ENCODE measurements at places on chromosomes 7 and 10.

GRCh38 chr7:117083648-117084047 is 130.3 kb downstream of the ST7 start:
- DNase-seq = no peak

DNA sequence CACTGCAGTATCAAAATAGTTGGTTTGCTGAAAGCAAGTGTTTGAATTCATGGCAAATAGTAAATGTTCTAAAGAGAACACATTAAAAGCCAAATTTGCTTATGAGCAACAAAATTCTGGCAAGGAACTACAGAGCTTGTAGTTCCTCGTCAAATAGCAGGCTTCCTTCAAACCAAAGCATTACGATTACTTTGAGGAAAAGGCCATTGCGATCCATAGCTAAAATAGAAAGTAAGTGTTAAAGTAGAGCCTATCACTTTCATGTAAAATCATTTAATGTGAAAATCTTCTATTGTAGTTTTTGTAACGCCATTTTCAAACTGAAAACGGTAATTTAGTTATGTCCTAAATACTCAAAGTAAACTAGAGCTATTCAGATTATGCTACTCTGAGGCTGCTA is 20.1 kb downstream of the CACNA2D1 start:
- no peak for DNase-seq

GRCh38 chr7:29508608-29509007 is 55.0 kb upstream of the PRR15 start:
- DNase-seq = no peak

DNA sequence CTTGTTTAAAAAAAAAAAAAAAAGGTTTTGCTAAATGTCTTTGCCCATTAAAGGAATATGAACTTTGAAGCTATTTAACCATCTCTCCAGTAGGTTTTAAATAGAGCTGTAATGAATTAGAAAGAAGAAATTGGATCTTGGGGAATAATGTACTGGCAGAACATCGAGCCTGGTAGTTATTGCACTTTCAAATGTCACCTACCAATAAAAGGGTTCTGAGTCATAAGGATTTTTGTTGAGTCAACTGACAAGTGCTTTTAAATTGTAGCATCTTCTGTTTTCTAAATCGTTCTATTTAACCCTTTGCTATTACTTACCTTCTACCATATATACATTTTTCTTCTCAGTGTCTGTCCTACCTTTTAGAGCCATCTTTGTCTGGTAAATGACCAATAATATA is 10.7 kb downstream of the CUTC start:
- DNase-seq = no peak

DNA sequence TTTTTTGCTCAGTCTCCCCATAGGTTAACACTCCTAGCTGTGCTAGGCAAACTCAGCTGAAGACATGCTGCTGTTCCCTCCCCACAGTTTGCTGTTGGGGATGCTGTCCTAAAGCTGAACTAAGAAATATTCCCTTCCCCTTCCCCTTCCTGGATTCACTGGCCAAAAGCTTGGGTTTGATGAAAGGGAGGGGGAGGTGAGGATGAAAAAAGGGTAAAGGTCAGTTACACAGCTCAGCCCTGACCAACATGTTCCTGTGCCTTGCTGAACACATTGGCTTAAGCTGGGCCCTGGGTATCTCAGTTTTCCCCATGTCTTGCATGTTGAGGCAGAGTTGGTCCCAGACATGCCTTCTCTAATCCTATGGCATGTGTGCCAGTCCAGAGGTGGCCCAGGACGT is 15.3 kb downstream of the CCM2 start:
- no peak for DNase-seq

DNA sequence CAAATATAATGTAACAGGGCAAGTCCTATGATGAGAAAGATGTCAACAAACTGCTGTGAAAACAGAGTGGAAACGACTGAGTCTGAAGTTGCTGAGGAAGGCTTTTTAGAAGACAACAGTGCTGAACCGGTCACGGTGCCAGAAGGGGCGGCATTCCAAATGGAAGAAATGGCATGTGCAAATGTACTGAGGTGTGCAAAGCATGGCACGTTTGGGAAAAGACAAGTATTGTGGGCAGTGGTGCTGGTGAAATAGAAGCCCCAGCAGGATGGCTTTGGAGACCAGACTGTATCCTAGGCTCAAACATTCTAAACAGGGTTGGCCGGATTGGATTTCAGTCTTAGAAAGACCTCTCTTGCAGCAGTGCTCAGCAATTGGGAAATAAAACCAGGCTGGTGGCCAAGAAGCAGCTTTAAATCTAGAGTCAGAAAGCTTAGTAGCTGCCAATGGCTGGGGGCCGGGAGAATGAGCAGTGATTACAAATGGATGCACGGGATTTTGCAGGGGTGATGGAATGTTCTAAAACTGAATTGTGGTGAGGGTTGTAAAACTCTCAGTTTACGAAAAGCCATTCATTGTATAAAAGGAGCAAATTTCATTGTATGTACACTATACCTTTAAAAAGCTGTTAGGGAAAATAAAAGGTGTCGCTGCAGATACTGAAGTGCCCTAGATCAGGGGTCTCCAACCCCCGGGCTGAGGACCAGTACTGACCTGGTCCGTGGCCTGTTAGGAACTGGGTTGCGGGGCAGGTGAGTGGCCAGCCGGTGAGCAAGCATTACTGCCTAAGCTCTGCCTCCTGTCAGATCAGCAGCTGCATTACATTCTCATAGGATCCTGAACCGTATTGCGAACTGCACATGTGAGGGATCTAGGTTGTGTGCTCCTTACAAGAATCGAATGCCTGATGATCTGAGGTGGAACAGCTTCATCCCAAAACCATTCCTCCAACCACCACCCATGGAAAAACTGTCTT is 141.6 kb downstream of the HIBADH start:
- peak; percentile 16 for DNase-seq

- no peak for DNase-seq
Observed at GRCh38 chr7:156816943-156817572, 75.9 kb downstream of the LMBR1 start.

GRCh38 chr10:92789786-92790185 is 58.5 kb upstream of the EXOC6 start:
- DNase-seq = no peak

GRCh38 chr7:102841290-102841689 is 71.5 kb upstream of the LRRC17 start:
- DNase-seq = peak; percentile 27

- no peak for DNase-seq
Observed at GRCh38 chr7:103940382-103941268, 48.8 kb downstream of the RELN start.
